ENCODE measurements at places on chromosomes 12 and 14. TPM values are rescaled to one million over a fixed set of nuclear protein-coding genes. Genes with fewer than 3 reads are reported as not detected.

DNA sequence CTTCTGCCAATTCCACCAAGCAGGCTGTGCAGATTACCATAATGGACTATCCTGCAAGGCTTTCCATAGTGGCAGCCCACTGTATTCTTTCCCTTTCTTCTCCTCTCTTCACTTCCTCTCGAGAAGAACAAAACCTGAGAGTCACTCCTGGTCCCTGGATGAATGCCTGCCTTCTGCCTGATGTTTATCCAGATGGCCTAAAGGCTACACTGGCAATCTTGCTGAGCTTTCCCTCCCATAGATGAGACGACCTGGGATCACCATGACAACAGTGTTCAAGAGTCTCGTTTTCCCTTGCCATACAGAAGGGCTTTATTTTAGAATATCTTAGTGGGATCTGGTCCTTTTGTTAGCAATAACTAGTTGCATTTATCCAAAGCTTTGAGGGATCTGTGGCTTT is 142.3 kb downstream of the RTN1 start:
- DNase-seq: no peak

- DNase-seq: no peak
Observed at GRCh38 chr12:19547271-19547671, 108.0 kb downstream of the AEBP2 start.

- DNase-seq: peak; percentile 10
Observed at GRCh38 chr12:2374092-2374906, 321.5 kb downstream of the CACNA1C start.

- DNase-seq: peak; percentile 14
Observed at GRCh38 chr14:95319312-95320077, at the start of gene CLMN. CLMN (minus strand) TSS chr14:95319908; CDS start chr14:95319792, 116 bp downstream.

- DNase-seq: peak; percentile 35
Observed at GRCh38 chr12:81170072-81170471, 92.2 kb downstream of the ACSS3 start.

DNA sequence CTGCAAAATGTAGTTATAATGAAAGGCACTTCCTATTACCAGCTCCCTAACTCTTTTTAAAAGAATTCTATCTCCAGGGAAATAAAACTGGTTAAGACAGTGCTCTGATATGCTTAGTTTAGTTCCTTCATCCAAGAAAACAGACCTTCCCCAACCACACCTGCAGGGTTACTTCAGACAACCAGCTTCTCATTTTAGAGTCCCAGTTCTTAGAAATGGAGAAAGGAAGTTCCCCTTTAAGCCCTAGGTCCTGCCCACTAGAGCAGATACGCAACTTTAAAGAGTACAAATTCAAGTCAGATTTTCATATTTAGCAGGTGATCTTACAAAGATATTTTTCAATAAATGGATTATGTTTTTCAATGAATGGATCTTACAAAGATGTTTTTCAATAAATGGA is 4.4 kb upstream of the WSB2 start:
- DNase-seq: no peak

PRH2 gene
- 1.0 TPM for total RNA-seq

CCDC175 gene
- not detected for total RNA-seq

OR6C68 gene
- not detected for total RNA-seq

RNASE1 gene
- not detected for total RNA-seq

NFATC4 gene
- total RNA-seq: 21.6 TPM

OR10P1 gene
- not detected for total RNA-seq
